ENCODE measurements at places on chromosomes 16 and 17.
A peak's percentile ranks its signal among the peaks of the same experiment; 100 is the strongest.

GRCh38 chr17:5035315-5035714 lies at the start of gene SLC52A1:
Gene SLC52A1 (minus strand): TSS chr17:5035426. CDS start chr17:5034606, 820 bp downstream.
- DNase-seq = peak; percentile 78
- no peaks in the 10 kb centered on the region for H3K4me1 ChIP-seq
- H3K36me3 ChIP-seq = no peaks in the 10 kb centered on the region

DNA sequence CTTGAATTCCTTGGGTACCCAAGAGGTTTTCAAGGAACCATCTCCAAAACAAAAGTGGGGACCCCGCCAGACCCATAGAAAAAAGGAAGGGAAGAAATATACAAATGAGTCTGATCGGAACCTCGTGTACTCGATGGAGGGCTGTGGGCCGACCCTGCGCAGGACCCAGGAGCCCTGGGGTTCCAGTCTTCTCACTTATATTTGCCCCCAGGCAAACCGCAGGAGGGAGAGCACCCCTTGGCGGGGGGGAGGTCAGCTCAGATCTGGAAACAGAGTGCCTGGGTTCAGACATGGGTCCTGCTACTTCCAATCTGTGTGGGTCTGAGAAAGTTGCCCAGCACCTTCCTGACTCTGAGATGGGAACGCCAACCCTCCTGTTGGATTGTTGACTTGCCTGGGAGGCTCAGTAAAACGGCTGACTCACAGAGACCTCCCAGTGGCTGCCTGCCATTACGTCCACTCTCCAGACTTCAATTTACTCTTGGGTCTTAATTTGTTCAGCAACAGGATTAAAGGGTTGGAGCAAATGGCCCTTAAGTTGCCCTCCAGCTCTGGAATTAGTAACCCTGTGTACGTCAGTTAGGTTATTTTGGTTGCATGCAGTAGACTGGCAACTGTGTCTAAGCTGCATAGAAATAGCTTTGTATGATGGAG lies 24.9 kb upstream of the CACNG4 start:
- DNase-seq = no peak
- no peak overlapping the region for H3K4me3 ChIP-seq
- H3K27me3 ChIP-seq = no peaks in the 10 kb centered on the region
- no peak overlapping the region for H3K27ac ChIP-seq
- H3K4me1 ChIP-seq = no peaks in the 10 kb centered on the region

DNA sequence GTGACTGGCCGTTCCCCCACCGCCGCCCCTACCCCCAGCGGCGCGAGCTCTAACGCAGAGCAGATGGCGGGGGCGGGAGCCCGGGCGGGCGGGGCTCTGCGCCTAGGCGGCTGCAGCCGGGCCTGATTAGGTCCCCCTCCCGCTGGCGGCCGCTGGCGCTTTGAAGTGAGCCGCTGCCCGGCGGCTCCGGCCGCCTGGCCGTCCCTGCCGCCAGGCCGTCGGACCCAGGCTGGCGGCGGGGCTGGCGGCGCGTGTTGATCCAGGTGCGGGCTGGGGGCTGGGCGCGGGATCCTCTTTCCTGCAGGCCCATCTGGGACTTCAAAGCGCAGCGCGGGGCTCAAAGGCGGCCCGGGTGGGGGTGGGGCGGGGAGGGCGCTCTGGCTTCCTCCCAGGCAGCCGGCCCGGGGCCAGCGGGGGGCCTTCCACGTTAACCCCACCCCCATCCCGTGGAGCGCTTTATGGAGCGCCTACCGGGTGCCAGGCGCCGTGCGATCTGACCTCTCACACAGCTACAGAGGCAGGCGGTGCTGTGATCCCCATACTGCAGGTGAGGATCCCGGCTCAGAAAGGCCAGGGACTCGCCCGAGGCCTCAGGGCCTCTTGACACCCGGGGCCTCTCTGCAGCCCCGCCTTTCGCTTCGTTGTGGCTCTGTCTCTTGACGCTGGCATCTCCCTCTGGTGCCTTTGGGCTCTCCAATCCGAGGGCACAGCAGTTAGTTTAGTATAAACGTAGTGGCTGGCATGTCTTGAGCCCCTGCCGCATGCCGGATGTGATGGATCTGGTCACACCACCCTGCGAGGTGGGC lies 80.0 kb upstream of the NKD1 start:
- peaks cover 14% of the 10 kb centered on the region for H3K4me1 ChIP-seq
- H3K36me3 ChIP-seq = no peaks in the 10 kb centered on the region
- peak; percentile 78 for DNase-seq
- peak overlapping the region; percentile 75 for H3K4me3 ChIP-seq

DNA sequence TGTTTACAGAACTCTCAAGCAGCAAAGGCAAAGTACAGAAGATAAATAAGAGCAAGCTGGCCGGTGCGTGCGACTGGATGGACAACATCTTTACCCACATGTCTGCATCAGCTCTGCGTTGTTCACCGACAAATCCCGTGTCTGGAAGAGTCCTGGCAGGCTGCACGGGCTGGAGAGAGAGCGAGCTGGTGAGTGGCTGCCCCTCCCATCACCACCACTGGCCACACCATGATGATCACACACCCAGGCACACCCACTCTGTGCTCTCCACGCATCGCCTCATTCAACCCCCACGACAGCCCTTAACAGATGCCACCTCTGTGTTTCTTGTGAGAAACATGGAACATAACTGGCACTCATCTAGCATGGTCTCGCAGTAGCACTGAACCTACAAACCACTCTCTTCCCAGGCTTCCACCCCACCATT lies 59.2 kb downstream of the ANKRD11 start:
- no peak for DNase-seq
- H3K27me3 ChIP-seq = no peaks in the 10 kb centered on the region

- H3K27me3 ChIP-seq = no peaks in the 10 kb centered on the region
- peaks cover 3% of the 10 kb centered on the region for H3K36me3 ChIP-seq
- no peaks in the 10 kb centered on the region for H3K4me1 ChIP-seq
- no peak overlapping the region for H3K27ac ChIP-seq
- H3K4me3 ChIP-seq = no peak overlapping the region
Measured at GRCh38 chr16:1877089-1877488, 5.1 kb upstream of the MEIOB start.

- no peaks in the 10 kb centered on the region for H3K4me1 ChIP-seq
- no peak for DNase-seq
- peaks cover 9% of the 10 kb centered on the region for H3K36me3 ChIP-seq
- H3K27me3 ChIP-seq = no peaks in the 10 kb centered on the region
- H3K27ac ChIP-seq = no peak overlapping the region
- H3K4me3 ChIP-seq = no peak overlapping the region
Measured at GRCh38 chr17:63945784-63946439, 13.8 kb upstream of the CD79B start.

- no peak overlapping the region for H3K27ac ChIP-seq
- no peak overlapping the region for H3K4me3 ChIP-seq
- no peak for DNase-seq
- H3K27me3 ChIP-seq = no peaks in the 10 kb centered on the region
- no peaks in the 10 kb centered on the region for H3K4me1 ChIP-seq
Measured at GRCh38 chr16:50563989-50564388, 15.8 kb downstream of the NKD1 start.

DNA sequence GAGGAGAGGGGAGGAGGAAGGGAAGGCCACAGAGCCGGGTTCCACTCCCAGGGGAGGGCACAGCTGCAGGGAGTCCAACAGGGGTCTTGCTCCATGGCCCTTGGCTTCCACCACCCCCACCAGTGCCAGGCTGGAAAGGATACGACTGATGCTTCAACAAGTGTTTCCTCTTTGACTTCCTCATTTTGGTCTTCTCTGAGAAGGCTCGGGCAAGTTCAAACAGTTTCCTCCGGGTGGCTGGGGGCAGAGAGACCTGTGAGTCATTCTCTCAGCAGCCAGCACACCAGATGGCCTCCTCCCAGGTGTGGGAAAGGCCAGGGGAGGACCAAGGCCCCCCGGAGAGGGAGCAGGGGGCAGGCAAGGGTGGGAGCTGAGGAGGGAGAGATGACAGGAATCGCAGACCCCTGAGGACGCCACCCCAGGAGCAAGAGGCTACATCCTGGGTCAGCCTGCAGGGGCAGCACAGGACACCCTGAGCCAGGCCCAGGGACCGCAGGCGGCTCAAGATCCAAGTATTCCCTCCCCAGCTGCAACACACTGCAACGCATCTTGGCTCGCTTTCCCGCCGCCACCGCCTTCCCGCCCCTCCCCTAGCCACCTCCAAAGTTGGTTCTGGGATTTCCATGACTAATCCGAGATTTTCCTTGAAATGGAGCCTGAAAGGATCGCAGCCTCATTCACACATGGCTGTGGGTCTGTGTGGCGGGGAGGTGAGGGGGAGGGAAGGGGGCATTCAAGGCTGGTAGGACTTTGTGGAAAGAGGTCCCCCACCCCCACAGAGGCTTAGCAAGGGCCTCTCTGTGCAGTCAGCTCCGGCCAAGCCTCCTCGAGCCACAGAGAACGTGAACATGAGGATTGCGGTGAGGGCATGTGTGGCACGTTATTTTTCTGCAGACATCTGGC lies 18.4 kb upstream of the MRPS23 start:
- H3K4me3 ChIP-seq = peak overlapping the region; percentile 44
- peaks cover 4% of the 10 kb centered on the region for H3K36me3 ChIP-seq
- peaks cover 3% of the 10 kb centered on the region for H3K4me1 ChIP-seq
- H3K27ac ChIP-seq = no peak overlapping the region
- DNase-seq = peak; percentile 91

DNA sequence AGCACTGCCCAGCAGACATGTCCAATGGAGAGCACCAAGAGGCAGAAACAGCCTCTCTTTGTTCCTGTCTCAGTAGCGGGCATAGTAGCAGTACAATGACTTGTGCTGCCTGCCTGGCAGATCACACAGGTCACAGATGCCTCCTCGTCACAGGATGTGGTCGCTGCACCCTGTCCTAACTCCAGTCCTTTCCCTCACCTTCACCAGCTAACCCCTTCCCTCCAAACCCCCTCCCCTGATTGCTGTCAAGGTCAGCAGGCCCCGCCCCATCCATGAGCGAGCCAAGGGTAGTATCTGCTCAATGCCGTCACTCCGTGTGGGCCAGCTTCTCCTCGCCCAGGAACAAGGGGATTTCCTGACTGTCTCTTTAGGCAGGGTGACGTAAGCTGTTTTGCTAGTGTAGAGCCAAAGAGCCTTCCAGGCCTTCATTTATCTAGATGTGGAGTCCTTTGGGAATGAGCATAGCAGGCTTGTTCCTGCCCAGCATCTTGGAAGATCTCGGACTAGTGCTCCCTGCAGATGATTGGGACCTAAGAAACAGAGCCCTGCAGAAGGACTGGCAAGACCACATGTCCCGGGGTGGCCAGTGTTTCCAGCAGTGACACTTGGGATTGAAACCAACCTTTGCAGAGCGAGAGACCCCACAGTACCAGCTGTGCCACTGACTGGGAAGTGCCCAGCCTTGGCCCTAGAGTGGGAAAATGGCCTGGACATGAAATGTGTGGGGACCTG lies 75.9 kb upstream of the TNRC6C start:
- no peak overlapping the region for H3K27ac ChIP-seq
- H3K4me1 ChIP-seq = no peaks in the 10 kb centered on the region
- no peaks in the 10 kb centered on the region for H3K36me3 ChIP-seq

DNA sequence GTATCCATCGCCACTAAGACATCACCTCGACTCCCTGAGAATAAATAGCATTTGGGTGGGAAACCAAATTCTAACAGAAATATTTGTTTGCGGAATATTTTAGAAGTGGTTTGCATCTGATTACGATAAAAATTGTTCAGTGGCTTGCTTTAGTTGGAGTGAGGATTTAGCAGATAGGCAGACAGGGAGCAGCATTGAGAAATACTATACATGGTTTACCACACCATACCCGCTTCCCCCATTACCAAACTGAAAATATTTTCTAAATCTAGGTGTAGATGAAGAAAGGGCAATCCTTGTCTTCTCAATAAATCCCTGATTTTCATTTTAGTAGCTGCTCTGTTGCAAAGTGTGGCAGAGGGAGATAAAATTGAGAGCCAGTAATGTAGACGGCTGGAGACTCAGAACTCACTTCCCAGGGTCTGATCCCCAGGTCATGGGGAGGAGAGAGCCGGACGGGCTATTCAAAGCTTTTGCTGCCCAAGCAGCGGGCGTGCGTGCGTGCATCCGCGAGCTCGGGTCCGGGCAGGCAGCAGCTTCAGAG lies 808 bp upstream of the BAHCC1 start:
- H3K27me3 ChIP-seq = peaks cover 45% of the 10 kb centered on the region
- DNase-seq = no peak
- peak overlapping the region; percentile 84 for H3K4me3 ChIP-seq
- 0 out of 2 replicates have a peak, but pooled peaks cover 4% of the 10 kb centered on the region for H3K36me3 ChIP-seq
- H3K27ac ChIP-seq = no peak overlapping the region

- H3K27ac ChIP-seq = no peak overlapping the region
- peak overlapping the region; percentile 90 for H3K4me3 ChIP-seq
- no peaks in the 10 kb centered on the region for H3K27me3 ChIP-seq
- H3K4me1 ChIP-seq = peaks cover 2% of the 10 kb centered on the region
Measured at GRCh38 chr17:80453998-80454556, 22.3 kb downstream of the NPTX1 start.

DNA sequence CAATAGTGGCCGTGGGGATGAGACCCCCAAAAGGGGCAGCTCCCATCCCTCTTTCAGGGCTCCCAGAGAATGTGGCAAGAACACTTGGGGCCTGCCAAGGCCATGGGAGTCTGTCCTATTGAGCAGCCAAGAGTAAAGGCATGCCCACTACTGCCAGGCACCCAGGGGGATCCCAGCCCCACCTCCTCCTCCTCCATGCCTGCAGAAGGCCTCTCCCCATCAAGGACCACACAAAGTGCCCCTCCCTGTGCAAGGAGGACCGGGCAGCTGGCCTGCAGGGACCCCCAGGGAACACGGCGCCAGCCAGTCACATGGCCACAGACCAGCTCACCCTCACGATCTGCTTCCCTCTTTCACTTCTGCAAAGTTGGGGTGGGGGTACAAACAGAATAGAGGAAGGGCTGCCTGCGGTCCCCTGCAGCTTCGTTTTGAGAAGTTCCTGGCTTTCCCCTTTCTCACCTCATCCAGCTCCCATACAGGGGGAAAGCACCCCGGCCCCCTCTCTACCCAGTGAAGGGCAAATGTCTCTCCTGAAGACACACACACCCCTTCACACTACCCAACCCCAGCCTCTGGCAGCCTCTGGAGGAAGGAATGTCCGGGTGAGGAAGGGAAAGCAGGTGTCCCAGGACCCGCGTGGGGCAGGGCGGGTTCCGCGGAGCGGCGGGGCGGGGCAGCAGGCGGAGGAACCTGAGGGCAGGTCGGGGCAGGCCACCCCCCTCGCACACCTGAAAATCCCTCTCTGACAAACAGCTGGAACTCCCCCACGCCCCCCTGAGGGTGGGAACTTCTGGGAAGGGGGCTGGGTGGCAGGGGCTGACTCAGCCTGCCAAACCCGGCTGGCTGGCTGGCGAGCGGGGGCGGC lies 2.0 kb downstream of the PPP1R9B start:
- H3K27me3 ChIP-seq = no peaks in the 10 kb centered on the region
- peaks cover 12% of the 10 kb centered on the region for H3K36me3 ChIP-seq
- peak; percentile 62 for DNase-seq
- peak overlapping the region; percentile 78 for H3K4me3 ChIP-seq

GRCh38 chr16:15648135-15648730 lies 1.8 kb upstream of the NDE1 start:
- no peaks in the 10 kb centered on the region for H3K27me3 ChIP-seq
- DNase-seq = no peak
- no peak overlapping the region for H3K27ac ChIP-seq
- H3K4me1 ChIP-seq = no peaks in the 10 kb centered on the region

DNA sequence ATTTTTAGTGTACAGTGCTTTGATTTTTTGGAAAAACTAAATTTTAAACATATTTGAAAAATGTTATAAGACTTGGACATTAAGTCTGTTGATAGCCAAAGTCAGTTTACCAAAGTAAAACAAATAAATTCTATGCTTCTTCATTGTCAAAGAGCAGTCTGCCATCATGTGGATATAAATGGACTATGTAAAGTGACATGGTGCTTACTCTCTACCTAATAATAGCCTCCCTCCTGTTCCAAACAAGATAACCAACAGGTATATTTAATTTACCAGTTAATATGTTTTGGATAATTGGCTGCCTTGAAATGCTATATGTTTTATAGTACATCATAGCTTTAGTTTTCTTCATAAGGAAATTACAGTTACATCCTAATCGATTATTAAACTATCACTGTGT lies 15.9 kb downstream of the TAF15 start:
- peaks cover 66% of the 10 kb centered on the region for H3K36me3 ChIP-seq
- H3K4me1 ChIP-seq = no peaks in the 10 kb centered on the region
- H3K27ac ChIP-seq = no peak overlapping the region
- DNase-seq = no peak
- no peaks in the 10 kb centered on the region for H3K27me3 ChIP-seq
- H3K4me3 ChIP-seq = no peak overlapping the region
